Stimulated activated CD8-positive, alpha-beta memory T cell treated with anti-CD3 and anti-CD28 coated beads, Interleukin-7, amount 100 ng/mL, for 48 hours (primary cell): ENCODE measurements at places on chromosomes 1 and 21.

DNA sequence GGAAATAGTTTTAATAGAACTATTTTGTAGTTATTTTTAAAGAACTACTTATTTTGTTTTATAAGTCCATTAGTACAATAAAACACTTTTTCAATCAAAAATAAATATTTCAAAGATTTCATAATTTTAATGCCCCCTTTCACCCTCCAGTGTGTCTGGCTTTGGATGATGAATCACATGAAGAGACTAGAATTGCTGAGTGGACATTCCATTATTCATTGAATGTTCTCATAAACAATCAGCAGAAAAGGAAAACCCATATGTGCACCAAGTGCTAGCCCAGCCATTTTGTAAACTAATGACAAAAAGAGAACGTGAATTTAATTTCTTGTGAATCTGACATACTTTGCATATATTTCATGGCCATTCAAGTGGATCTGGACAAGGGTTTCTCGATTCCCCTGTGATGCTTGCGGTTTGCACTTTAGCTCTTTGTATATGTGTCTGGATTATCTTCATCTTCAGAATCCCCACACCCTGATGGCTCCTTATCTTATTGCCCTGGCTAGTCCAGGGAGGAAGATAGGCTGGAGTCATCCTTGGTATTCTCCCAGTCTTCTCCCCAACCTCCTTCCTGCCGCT is 20.7 kb upstream of the CHIA start:
- no peak for DNase-seq

GRCh38 chr21:36968414-36968813 is 1.9 kb upstream of the HLCS start:
- no peak for DNase-seq

- DNase-seq: no peak
Observed at GRCh38 chr21:36075171-36075570, 5.3 kb downstream of the CBR1 start.

DNA sequence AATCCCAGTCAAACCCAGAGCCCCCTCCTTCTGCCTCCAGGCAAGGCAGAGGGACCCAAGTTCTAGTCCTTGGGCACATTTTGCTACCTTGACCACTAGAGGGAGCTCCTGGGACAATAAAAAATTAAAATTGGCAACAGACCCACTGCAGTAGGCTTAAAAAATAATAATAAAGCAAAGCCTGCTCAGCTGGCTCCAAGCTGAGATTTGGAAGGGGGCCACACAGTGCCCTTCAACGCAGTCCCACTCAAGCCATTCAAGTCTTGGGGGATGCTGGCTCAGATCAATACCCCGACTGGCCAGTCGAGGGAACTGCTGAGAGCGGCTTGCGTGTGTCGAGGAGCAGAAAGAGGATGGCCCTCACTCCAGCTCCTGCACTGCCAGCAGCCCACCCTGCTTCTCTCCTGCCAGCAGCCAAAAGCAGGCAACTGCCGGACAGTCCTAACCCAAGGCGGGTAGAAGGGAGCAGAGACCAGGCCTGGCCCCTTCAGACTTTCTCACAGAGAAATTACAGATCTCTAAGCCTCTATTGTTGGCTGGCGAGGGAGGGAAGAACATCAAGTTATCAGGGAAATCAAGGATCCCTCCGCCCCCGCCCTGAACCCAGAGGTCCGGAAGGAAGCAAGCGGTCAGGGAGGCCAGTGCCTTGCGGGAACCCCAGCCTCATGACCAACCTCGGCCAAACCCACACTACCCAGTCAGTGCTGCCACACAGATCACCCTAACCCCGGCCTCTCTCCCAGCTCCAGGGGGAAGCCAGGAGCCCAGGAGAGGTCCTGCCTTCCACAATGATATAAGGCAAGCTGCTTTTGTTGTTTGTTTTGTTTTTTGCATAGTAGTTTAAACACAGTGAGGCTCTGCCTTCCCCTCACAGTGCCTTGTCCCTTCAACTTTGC is 4.9 kb upstream of the ALDH4A1 start:
- no peak for DNase-seq

GRCh38 chr1:213685992-213686582 is 301.7 kb upstream of the PROX1 start:
- DNase-seq: no peak

DNA sequence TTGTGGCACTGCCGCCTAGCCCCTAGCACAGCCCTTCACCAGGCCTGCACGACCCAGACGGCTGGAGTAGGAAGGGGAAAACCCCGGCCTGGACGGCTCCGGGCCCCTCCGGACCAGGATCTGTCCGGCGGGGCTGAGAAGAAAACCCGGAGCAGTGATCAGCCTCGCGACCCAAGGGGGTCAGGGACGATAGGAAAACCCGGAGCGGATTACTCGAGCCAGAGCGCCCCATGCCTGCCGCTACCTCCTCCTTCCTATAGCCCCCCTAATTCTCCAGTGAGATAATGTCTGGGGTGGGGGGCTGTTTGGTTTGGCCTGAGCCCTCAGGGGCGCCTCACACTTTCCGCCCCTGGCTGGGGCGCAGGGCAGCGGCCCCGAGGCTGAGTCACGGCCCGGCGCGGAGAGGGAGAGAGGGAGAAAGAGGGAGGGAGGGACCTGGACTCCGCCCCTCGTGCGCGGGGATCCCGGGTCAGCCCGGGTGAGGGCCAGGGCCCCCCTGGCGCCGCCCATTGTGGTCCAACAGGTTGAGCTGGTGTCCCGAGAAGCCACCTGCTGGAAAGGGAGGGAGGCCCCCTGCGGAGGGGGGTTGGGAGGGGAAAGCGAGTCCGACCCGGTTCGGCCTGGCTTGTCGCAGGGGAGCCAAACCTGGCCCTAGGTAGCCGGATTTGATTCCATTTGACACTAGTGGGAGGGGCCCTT is 1.7 kb upstream of the ZBTB7B start:
- peak; percentile 86 for DNase-seq

GRCh38 chr1:20485527-20486456 is at the start of gene CAMK2N1:
Gene CAMK2N1 (minus strand): TSS chr1:20486210. CDS start chr1:20485379, 831 bp downstream.
- no peak for DNase-seq

GRCh38 chr1:83512373-83513193 is 486.3 kb downstream of the TTLL7 start:
- DNase-seq: no peak

GRCh38 chr1:236143104-236143948 is 987 bp downstream of the GPR137B start:
- DNase-seq: no peak

- DNase-seq: no peak
Observed at GRCh38 chr1:50416150-50416527, 7.1 kb downstream of the DMRTA2 start.

DNA sequence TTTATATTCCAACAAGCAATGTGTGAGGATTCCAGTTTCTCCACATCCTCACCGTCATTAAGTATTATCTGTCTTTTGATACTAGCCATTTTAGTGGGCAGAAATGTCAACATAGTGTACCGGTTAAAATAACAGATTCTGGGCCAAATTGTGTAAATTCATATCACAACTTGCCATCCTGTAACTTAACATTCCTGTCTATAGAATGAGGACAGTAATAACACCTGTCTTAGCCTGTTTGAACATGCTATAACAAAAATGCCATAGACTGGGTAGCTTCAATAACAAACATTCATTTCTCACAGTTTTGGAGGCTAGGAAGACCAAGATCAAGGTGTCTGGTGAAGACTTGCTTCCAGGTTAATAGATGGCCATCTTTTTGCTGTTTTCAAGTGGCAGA is 491.1 kb downstream of the PTBP2 start:
- no peak for DNase-seq

GRCh38 chr1:16979475-16980327 is 719 bp downstream of the MFAP2 start:
- no peak for DNase-seq

DNA sequence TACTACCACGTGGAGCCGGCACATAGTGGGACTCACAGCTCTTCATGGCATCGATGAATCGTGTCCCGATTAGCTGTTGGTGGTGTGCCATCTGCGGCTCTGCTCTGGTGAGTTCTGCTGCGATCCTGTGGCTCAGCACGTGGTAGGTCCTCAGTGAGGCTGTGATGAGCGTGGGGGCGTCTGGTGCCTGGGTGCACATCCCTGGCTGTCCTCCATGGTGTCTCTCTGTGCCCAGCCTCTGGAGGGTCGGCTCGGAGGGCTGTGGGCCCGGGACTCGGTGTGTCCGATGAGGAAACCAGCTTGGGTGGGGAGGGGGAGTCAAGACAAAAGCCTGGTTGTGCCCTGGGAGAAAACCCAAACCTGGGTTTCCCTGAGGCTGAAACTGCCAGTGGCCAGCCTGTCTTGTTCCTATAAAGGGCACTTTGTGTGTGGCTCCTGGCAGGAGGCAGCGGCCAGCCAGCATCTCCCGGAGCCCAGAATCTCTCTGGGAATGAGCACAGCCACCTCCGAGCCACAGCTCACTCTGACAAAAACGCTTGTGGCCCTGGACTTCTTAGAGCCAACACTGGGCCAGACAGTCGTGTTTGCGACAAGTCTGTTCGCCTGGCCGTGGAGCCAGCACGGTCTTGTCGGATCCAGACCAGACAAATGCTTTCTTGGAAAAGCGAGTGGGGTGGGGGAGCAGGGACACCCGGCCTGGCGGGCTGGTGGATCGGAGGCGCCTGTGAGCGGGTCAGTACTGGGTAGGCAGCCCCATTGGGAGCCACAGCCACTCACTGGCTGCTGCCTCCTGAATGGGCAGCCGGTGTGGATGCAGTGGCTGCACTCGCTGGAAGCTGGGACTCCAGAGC is 31.8 kb downstream of the SPSB1 start:
- DNase-seq: no peak

- no peak for DNase-seq
Observed at GRCh38 chr1:212944229-212944901, 6.0 kb upstream of the VASH2 start.
